ENCODE measurements at places on chromosomes 2 and 18.

- no peak for DNase-seq
Observed at GRCh38 chr18:13520306-13520705, 206.1 kb downstream of the FAM210A start.

- no peak for DNase-seq
Observed at GRCh38 chr2:45291296-45291701, 282.0 kb upstream of the SIX2 start.

GRCh38 chr2:33411765-33412164 is 64.7 kb upstream of the RASGRP3 start:
- DNase-seq, result no peak

DNA sequence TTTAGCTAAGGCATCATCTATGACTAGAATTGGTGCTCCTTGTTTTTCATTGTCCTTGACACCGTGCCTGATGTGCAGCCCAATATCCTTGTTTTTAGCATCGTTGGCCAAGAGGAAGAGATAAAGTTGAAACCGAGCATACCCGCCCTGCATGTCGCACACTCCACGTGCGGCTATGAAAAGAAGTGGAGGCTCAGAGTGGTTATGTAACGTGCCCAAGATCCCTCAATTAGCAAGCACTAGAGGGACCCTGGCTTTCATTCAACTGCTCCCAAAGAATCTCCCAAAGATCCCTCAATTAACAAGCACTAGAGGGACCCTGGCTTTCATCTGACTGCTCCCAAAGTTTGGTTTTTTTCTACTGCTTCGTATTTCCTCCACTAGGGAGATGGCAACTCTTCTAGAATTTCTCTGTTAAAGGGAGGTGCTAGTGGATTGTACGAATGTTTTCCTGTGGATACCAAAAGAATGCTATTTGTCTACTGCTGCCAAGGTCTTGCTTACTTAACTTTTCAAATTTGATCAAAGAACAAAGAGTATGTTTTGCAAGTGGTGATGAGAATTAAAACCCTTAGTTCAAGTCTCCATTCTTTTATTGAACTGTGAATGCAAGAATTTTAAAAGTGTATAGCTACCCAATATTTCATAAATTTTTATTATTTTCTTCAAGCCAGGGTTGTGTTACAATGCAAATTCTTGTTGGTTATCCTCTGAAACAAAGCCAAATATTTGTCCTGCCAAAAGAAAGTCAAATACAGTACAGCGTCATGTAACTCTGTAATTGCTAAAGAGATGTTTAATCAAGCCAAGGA is 92.1 kb downstream of the AOX1 start:
- DNase-seq, result no peak

GRCh38 chr2:2613279-2614199 is 282.5 kb upstream of the MYT1L start:
- DNase-seq, result peak; percentile 52

- DNase-seq, result no peak
Observed at GRCh38 chr2:145431181-145431951, 911.4 kb upstream of the ZEB2 start.

- DNase-seq, result no peak
Observed at GRCh38 chr2:239425631-239426030, 24.8 kb upstream of the HDAC4 start.

GRCh38 chr18:9792565-9793245 is 84.6 kb downstream of the RAB31 start:
- DNase-seq, result no peak

GRCh38 chr2:162890690-162891311 is 52.2 kb upstream of the KCNH7 start:
- DNase-seq, result peak; percentile 51

DNA sequence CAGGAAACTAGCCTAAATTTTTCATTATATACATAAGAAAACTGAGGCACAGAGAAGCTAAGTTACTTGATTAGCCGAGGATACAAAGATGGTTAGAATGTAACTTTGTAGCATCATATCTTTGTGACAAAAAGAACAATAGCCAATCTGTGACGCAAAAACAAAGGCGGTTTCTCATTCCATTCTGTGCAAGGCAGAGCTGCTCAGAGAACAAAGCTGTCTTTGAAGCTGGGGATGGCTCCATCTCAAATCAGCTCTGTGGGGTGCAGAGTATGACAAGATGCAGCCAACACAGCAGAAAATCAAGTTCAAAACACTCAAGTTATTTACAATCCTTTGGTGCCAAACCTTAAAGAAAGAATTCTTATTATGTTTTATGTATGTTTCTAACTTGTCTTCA is 81.9 kb upstream of the VWC2L start:
- DNase-seq, result no peak

GRCh38 chr2:227507963-227508362 is 36.0 kb downstream of the AGFG1 start:
- DNase-seq, result no peak

GRCh38 chr2:236641051-236641726 is 71.6 kb downstream of the ACKR3 start:
- no peak for DNase-seq

- peak; percentile 79 for DNase-seq
Observed at GRCh38 chr18:55405893-55406406, 182.0 kb downstream of the TCF4 start.

GRCh38 chr2:150517951-150518680 is 30.6 kb upstream of the RND3 start:
- DNase-seq, result no peak

All from RCC 7860 (cell line).